ENCODE measurements at places on chromosomes 11 and 22. TPM values are rescaled to one million over a fixed set of nuclear protein-coding genes. Genes with fewer than 3 reads are reported as not detected.

The GGT1 gene
- total RNA-seq, result 10.4 TPM

The MS4A3 gene
- total RNA-seq, result not detected

The HEPACAM gene
- not detected for total RNA-seq

The SULT4A1 gene
- not detected for total RNA-seq

The FIBP gene
- 59.8 TPM for total RNA-seq

The TMEM45B gene
- not detected for total RNA-seq

The NLRP14 gene
- total RNA-seq, result not detected

The CASP4 gene
- total RNA-seq, result 82.8 TPM
